Sigmoid colon (tissue), 7 donors: ENCODE measurements at places on chromosomes 13 and 19. TPM values are rescaled to one million over a fixed set of nuclear protein-coding genes. Genes with fewer than 3 reads are reported as not detected.

Gene FUT1
- polyA plus RNA-seq = 0.80 TPM

Gene PTH2
- polyA plus RNA-seq = not detected

GRCh38 chr19:15577184-15577771 lies 37.7 kb upstream of the CYP4F8 start:
- DNase-seq = peak; percentile 11

- DNase-seq = peak; percentile 100
These were observed at the start of the genes AKT1S1 and TBC1D17 for GRCh38 chr19:49877020-49877878. Gene AKT1S1 (minus strand): TSS chr19:49877355. CDS start chr19:49873295, 4,060 bp downstream. Gene TBC1D17 (plus strand): TSS chr19:49877702. CDS start chr19:49877724, 22 bp downstream.

- no peak for DNase-seq
These were observed 56.4 kb upstream of the MRI1 start for GRCh38 chr19:13707915-13708314.

DNA sequence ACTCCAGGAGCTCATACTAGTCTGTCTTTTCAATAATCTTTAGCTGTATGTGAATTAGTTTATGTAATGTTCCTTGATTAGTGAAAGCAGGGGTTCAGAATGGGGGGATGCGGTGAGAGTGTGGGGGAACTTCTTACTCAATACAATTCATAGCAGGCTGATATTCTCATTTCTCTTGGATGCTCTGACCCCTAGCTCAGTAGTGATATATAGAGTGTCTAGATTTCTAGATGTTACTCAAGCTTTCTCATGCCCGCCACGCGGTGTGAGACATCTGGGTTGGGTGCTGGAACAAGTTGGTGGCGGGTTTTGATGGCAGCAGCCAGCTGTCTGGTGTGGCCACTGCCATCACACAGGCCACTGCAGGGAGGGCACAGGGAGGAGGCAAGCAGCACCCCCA lies 39.3 kb upstream of the FLT1 start:
- no peak for DNase-seq

Gene CDX2
- 220 TPM for polyA plus RNA-seq

DNA sequence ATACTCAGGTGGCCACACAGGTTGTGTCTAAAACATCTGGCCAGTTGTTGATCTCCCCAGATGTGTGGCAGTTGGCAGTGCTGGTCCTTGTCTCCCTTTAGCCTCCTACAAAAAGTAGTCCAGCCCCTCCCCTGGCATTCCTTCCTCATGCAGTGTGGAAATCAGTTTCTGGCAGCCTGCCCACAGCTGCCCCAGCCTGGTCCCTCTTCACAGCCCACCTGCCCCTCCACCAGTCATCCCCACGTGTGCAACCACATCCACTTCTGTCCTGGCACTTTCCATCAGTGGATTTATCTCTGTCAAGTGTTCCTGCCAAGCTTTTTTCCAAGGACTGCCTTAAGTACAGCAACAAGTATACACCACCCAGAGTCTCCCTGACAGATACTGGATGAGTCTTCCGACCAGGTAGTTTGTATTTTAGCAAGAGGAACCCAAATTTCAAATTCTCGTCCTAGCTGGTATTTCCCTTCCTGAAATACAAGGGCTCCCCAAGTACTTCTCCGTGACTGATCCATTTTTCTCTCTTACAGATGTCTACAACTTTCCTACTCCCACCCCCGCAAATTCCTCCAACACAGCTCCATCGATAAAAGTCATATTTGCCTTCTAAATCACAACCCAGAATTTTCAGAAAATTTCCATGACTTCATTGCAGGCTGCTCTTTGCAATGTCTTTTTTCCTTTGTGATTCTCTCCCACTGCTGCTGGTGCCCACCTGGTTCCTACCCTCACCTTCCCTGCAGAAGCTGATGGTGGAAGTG lies 313.5 kb downstream of the FOXO1 start:
- peak; percentile 74 for DNase-seq

- DNase-seq = no peak
These were observed 9.6 kb upstream of the ZC3H13 start for GRCh38 chr13:46062185-46062584.

GRCh38 chr19:50797781-50798658 lies 7.8 kb downstream of the ACP4 start:
- no peak for DNase-seq

Gene BRD4
- 9.0 TPM for polyA plus RNA-seq

Gene MYH14
- 235 TPM for polyA plus RNA-seq

DNA sequence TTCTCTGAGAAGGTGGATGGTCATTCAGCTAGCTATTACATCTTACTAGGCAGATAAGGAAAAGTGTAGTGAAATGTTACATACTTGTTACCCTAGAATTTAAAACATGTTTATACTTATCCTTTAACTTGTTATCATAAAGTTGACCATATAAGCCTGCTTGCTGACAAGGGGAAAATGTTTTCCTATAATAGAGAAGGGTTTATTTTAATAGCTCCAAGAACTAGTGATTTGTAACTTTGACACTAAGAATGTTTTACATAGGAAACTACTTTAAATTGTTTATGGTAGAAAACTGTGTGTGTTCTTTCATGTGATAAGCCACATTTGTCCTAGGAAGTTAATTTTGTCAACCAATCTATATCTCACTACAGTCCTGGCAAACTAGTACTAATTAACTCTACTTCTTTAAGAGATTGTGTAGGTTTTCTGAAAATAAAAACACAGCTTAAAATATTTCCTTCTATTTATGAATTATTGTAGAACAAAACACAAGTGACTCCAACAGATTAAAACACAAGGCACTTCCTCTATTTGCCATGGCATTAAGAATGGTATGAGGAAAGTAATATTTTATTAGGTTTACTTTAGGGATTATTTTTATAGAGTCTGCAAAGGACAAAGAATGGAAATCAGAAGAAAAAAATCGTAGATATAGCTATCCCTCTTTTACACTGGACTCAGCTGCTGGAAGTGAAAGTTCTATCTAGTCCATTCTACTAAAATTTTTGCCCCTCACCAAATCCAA lies 233.3 kb upstream of the NBEA start:
- DNase-seq = no peak

- DNase-seq = no peak
These were observed 7.5 kb downstream of the RPL21 start for GRCh38 chr13:27258637-27259386.

DNA sequence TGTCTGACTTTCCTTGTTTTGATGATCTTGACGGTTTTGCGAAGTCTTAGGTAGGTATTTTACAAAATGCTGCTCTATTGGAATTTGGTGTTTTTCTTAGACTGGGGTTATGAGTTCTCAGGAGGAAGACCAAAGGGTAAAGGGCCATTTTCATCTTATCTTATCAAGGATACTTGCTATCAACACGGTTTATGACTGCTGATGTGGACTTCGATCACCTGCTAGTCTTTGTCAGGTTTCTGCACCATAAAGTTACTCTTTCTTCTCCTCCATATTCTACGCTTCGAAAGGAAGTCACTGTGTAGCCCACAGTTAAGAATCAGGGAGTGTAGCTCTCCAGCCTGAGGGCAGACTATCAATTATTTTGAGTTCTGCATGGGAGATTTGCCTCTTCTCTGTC lies 7.4 kb upstream of the CEBPG start:
- DNase-seq = no peak

GRCh38 chr13:112325920-112326645 lies 50.1 kb upstream of the SPACA7 start:
- DNase-seq = peak; percentile 68

GRCh38 chr19:40242480-40242879 lies 16.0 kb upstream of the CCNP start:
- no peak for DNase-seq
